ENCODE measurements at places on chromosomes 1 and 21.

DNA sequence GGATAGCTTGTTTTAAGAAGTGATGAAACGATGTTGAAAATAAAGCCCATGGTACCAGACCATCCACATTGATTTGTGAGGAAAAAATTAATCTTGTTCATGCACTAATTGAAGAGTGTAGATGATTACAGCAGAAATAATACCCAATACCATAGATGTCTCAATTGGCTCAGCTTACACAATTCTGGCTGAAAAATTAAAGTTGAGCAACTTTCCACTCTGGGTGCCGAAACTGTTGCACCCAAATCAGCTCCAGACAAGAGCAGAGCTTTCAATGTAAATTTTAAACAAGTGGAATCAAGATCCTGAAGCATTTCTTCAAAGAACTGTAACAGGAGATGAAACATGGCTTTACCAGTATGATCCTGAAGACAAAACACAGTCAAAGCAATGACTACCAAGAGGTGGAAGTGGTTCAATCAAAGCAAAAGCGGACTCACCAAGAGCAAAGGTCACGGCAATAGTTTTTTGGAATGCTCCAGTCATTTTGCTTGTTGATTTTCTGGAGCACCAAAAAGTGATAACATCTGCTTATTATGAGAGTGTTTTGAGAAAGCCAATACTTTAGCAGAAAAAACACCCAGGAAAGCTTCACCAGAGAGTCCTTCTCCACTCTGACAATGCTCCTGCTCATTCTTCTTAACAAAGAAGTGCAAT is 16.1 kb upstream of the KCNA3 start:
- DNase-seq = no peak

DNA sequence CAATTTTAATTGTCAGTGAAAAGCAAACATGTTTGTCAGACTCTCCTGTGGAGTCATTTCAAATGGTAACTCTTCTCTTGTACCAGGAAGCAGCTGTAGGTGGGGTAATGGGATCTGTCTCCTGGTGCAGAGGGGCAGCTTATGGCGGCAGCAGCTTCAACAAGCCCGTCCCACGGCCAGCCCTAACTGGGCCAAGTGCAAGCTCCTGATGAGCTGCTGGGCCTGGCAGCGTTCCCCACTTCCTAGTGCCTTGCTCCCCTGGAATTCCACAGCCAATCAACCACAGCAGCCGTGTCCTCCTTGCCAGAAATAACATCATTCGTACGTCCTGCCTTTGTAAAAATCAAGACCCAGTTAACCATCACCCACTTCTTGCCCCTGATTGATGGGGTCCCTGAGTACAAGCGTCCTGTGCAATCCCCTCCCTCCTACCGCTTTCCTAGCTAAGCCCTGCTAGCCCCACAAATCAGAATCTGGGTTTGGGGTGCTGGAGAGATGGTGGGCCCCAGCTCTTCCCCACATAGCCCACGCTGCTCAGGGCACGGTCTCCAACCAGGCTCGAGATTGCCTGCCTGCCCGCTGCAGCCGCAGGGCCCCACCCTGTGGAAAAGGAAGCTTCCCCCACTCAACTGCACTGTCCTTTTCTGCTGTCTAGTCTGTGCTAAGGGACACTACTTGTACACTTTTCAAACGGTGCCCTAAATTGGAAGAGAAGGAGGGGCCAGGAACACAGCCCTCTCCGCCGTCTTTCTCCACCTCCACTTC is 61.2 kb downstream of the TOR1AIP2 start:
- DNase-seq = no peak

- no peak for DNase-seq
Measured at GRCh38 chr1:204846546-204846945, 24.1 kb upstream of the NFASC start.

DNA sequence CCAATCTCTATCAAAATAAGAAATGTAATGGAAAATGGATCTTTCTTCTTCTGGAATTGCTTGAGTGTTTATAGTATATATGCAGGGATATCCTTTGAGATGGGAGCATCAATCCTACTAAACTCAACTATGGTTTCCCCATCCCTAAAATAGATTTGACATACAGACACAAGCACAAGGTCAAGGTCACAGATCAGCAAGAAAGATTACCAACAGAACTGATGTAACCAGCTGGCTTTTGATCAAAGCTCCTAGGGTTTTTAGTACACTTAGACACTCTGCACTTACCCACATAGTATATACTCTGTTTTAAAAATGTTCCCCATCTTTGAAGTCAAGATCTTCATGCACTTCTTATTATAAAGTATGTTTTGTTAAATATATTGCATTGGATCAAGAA is 85.5 kb downstream of the NRIP1 start:
- no peak for DNase-seq

GRCh38 chr1:116256286-116256649 is 116.8 kb upstream of the ATP1A1 start:
- no peak for DNase-seq

- DNase-seq = no peak
Measured at GRCh38 chr1:194117582-194117981, 931.2 kb upstream of the B3GALT2 start.

DNA sequence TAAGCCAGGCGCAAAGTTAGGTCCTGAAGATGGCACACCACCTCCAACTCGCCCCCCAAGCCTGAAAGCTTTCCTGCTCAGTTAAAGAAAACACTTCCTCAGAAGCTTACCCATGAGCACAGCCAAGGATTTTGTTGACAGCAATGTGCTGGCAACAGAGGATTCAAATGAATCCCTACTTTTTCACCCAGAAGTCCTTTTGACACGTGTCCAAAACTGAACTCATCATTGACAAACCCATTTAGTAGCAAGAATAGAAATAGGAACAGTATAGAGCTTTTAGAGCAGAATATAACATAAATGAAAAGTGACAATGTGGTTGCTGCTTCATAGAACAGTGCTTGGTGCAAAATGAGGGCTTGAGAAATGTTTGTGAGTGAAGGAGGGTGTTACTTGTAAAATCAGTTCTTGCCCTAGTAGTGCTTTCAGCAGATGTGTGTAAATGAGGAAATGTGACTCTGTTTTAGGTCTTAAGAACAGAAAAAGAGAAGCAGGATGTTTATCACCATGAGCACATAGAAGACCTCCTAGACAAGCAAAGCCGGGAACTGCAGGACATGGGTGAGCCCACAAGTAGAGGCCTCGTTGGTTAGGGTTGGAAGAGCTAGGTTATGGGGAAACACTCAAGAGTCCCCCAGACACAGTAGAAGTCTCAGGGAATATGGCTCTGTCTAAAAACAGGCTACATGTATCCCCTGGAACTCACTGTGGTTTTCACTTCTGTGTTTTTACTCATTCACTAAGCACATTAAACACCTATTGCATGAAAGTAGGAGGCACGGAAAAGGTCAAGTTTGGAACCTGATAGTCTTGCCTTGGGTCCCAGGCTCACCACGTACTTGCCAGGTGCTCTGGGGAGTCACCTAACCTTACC is 48.6 kb upstream of the TMEM125 start:
- peak; percentile 56 for DNase-seq

GRCh38 chr1:29123053-29123886 is 433 bp downstream of the TMEM200B start:
- DNase-seq = no peak

- DNase-seq = no peak
Measured at GRCh38 chr1:230120921-230121381, 53.9 kb downstream of the GALNT2 start.
